Effector CD8-positive, alpha-beta T cell (primary cell): ENCODE measurements at places on chromosomes 3 and 15.

GRCh38 chr15:50790778-50791453, 25.4 kb upstream of the SPPL2A start:
- DNase-seq = no peak

GRCh38 chr15:96893159-96893906, 562.8 kb downstream of the NR2F2 start:
- DNase-seq = no peak

GRCh38 chr3:168604767-168605166, 509.0 kb upstream of the GOLIM4 start:
- DNase-seq = no peak

GRCh38 chr3:189748046-189748445, 116.9 kb downstream of the TP63 start:
- no peak for DNase-seq

GRCh38 chr15:34793071-34793470, 2.3 kb downstream of the ACTC1 start:
- DNase-seq = no peak

DNA sequence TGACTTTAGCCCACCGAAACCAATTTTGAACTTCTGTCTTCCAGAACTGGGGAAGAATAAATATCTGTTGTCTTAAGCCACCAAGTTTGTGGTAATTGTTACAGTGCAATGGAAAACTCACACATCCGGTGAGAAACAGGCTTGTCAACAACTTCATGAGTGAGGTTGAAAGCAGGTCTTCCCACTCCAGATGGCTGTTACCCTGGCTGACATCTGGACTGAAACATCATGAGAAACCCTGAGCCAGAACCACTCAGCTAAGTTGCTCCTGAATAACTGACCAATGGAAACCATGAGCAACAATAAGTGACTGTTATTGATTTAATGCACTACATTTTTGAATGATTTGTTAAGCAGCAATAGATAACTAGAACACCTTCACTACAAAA, 10.3 kb downstream of the ACSBG1 start:
- no peak for DNase-seq

DNA sequence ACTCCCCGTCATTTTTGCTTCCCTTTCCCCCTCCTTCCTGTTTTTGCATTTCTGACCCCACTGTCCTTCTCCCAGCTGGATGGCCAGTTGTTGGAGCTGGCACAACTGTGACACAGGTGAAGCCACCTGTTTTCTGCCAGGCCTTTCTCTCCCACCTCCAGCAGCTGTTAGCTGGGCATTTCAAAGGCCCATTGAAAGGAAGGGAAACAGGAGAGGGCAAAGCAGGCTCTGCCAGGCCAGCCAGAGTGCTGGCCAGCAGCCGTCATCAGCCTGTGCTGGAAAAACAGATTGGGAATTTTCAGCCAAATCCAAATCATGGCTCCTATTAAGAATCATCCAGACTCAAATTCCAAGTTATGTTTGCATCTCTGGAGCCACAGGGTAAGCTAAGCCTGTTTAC, 155.2 kb upstream of the C2CD4B start:
- no peak for DNase-seq

DNA sequence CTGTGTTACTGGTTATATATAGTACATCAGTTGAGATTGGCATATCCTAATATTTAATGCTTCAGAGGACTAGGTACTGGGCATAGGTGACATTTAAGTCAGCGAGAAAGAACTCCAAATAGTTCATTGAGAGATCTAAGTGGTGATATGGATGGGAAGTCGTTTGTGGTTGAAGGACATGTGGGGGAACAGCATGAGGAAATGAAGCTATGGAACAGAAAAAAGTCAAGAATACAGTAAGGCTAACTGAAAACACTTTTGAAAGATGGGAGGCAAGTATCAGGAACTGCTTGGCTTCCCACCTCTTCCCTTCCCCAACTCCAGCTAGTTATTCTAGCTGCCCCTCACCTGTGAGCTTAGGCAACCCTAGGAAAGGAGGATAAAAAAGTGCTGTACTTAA, 3.7 kb upstream of the MYO5A start:
- no peak for DNase-seq

- DNase-seq = no peak
Observed at GRCh38 chr3:187700249-187700648, 2.1 kb downstream of the RTP2 start.

GRCh38 chr15:74322558-74323180, 44.8 kb downstream of the CYP11A1 start:
- DNase-seq = peak; percentile 41

GRCh38 chr3:57768595-57768994, 12.5 kb downstream of the SLMAP start:
- no peak for DNase-seq

- no peak for DNase-seq
Observed at GRCh38 chr15:38707802-38708671, 143.4 kb upstream of the RASGRP1 start.

DNA sequence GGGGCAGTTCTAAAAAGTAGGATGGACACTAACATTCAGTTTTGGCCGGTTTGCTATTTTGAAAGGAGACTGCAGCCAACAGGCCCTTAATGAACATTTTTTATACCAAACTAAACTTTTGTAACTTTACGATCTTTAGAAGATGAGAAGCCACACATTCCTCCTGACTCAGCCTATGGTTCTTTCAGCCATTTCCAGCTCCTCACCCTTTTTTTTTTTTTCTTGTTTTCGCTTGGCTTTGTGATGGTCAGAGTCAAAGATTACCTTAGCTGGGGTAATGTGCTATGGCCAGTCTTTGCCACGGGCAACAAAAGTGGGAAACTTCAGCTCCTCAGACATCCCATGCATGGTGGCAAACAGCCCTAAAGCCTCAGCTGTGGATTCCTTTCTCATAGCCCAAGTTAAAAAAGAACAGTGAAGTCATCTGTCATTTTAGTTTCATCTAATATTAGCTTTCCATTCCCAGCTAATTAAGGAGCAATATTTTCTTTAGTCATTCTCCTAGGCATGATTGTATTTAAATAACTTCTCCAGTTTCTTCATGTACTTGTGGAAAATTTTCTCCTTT, 368.7 kb downstream of the MFSD1 start:
- no peak for DNase-seq

DNA sequence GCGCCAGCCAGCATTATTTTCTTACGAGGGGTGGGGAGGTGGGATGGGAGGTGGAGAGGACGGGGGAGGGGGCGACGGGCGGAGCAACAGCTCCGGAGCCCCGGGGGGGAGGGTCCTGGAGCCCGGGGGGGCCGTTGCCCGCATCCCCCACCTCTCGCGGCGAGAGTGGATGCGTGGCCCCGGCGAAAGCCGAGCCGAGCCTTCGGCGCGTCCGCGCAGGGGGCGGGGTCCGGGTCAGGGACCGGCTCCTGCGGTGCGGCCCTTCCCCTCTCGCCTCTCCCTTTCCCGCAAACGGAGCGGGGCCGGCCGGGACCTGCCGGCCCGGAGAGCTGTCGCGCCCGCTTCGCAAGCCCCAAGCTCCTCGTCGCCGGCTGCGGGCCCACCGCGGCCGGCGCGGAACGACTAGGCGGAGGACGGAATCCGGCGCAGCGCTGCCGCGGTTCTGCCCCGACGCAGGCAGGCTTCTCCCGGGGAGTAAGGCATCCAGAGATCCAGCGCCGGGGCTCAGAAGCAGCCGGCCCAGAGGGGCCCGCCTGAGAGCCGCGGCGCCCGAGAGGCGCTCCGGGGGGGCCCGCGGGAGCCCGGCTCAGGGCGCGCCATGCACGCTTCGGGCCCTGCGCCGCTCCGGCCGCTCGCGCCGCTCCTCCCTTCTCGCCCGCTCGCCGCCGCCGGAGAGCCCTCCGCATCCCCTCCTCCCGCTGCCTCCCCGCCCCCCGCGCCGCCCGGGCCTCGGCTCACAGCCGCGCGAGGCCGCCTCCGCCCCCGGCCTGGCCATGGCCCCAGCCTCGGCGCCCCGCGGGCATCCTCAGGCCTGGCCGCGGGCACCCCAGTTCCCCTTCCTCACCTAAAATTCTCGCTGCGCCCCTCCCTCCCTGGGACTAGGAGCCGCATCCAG, 459 bp upstream of the ADCY5 start:
- no peak for DNase-seq

DNA sequence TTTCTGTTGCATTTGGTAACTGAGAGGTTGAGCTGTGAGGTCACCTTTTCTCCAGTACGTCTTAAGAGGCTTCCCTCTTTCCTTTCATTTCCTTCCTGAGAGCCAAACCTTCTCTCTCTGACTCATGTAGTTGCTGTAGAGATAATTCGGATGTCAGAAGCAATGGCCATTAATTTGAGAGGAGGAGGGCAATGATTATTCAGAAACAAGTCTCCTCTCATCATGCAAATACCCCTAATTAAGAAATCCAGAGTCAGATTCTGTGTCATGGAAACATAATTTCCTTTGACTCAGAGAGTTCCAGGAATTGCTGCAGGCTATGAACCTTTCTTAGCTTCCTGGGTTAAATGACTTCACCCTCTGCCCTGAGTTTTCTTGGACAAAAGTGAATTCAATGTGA, 59.0 kb upstream of the GSK3B start:
- DNase-seq = no peak

- no peak for DNase-seq
Observed at GRCh38 chr3:77404871-77405270, 365.0 kb downstream of the ROBO2 start.

GRCh38 chr3:177928172-177928873, 607.9 kb upstream of the KCNMB2 start:
- no peak for DNase-seq

DNA sequence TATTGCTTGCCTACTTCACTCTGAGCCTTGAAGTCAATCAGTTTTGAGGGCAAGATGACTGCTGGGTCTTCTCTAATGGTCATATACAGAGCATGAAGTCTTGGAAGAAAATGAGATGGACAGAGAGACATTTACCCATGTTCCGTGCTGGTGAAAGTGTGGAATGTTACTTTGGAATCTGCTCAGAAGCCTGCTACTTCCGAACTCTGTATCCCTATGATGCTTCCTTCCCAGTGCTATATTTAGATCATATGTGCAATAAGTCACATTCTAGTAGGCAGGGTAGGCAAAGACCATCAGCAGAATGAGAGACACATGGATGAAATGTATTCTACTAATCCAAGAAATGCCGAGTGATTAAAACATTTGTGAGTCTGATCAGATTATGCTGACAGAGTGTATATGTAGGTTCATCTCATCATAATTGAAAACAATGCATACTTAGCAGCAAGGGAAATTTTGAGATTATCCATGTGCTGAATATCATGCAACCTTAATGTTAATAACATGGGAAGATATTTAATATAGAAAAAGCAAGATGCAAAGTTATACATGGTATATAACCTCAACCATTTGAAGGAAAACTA, 60.5 kb downstream of the RAB7A start:
- DNase-seq = no peak

DNA sequence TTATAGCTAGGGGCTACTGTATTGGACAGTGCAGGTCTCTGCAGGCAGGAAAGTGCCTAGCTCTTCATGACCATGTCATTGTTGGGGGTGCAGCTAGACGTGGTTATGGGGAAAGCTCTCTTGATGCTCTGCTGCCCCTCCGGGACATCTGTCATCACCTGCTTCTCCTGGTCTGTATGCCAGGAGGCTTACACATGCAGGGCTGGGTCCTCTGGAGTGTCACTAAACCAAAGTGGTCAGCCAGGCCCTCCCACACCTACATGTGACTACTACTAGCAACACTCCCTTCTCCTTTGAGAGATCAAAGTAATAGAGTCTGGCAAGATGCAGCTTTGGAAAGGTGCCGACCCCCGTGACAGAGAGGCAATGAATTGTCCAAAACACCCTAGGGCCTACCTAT, 98.5 kb downstream of the SST start:
- DNase-seq = no peak

GRCh38 chr3:191246630-191247029, 47.6 kb downstream of the OSTN start:
- no peak for DNase-seq

DNA sequence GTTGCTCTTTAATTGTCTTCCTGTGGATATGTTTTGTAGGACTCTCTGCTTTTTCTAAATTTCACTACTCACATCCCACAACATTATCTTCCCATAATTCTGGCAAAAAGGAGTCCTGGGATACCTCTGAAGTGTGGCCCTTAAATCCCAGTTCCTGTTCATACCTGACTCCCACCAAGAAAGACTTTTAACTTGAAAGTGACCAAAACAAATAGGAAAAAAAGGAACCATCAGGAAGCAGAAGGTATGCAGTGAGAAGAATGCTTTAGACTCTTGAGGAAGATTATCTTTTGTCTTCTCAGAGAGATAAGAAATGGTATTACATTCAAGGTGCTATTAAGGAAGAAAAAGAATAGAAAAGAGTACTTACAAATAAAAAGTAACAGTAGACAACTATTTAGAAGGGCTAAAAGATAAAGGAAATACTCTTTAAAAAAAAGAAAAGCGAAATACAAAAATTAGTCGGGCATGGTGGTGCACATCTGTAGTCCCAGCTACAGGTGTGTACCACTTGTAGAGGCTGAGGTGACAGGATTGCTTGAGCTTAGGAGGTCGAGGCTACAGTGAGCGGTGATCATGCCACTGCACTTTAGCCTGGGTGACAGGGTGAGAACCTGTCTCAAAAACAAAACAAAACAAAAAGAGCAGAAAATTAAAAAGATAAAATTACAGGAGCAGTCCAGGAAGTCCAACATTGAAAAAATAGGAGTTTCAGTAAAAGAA, 46.8 kb downstream of the PXK start:
- DNase-seq = no peak

DNA sequence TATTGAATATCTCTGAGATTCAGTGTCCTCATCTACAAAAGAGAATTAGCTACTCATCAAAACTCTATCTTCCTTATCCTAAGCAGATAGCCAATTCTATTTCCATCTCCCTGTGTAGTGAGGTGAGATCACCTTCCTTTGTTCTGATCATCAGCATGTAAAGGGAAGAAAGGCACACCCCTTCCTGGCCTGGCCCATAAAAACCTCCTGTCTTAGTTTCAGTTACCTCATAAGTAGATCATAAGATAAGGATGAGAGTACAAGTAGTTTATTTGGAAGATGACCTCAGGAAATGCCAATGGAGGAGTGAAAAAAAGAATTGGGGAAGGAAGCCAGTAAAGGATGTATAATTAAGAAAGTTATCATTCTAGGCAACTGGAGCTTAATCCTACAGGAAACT, 114.5 kb upstream of the GADL1 start:
- no peak for DNase-seq

GRCh38 chr3:77320514-77320913, 280.6 kb downstream of the ROBO2 start:
- no peak for DNase-seq

DNA sequence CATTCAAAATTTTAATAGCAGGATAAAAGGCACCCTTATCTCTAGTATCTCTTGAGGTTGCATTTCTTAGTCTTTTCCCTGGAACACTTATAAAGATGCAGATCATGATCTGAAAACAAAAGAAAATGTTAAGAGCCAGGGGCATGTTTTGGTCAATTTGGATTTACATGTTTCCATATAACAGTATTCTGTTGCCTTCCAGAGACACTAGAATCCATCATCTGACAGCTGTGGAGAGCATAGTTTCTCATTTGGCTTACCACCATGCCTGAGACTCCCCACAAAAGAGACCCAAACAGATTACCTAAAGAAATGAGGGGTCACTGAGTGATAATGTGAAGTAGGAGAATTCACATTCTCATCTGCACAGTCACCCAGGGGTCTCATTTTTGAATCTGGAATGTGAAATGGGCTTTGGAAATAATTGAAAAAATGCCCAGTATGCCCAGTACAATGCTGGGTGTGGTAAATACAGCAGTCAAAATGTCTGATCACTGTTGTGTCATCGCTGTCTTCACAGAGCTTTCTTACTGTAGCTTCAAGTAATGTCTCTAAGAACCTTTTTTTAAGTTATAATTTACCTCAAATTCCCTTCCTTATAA, 79.9 kb upstream of the ZBTB20 start:
- DNase-seq = no peak

- no peak for DNase-seq
Observed at GRCh38 chr15:77909182-77909940, 168.2 kb downstream of the TBC1D2B start.
